ENCODE measurements at places on chromosomes 3 and 15.

DNA sequence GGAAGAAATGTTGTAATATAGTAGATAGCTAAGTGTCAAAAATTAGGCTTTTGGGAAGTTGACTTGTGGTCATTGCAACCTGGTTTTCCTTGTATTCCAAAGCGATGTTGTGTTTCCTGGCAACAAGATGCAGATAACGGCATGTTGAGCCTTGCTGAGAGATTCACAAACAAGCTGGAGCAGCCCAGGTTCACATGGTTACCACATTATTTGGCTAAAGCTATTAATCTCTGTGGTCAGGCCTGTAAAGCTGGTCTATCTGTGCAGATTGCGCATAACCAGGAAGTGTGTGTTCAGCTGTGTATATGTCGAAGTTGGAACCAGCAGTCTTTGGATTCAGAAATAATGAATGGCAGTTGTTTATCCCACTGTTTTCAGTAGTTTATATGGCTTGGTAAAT, 6.6 kb downstream of the TIPARP start:
- DNase-seq, result no peak

- DNase-seq, result no peak
Measured at GRCh38 chr3:185152410-185153170, at the start of gene C3orf70. TSS of gene C3orf70 (minus strand) at chr3:185153060. CDS start at chr3:185152823, 237 bp downstream.

- no peak for DNase-seq
Measured at GRCh38 chr3:156702367-156702766, 28.0 kb downstream of the TIPARP start.

GRCh38 chr15:57237301-57237642, 139.0 kb upstream of the CGNL1 start:
- DNase-seq, result no peak

DNA sequence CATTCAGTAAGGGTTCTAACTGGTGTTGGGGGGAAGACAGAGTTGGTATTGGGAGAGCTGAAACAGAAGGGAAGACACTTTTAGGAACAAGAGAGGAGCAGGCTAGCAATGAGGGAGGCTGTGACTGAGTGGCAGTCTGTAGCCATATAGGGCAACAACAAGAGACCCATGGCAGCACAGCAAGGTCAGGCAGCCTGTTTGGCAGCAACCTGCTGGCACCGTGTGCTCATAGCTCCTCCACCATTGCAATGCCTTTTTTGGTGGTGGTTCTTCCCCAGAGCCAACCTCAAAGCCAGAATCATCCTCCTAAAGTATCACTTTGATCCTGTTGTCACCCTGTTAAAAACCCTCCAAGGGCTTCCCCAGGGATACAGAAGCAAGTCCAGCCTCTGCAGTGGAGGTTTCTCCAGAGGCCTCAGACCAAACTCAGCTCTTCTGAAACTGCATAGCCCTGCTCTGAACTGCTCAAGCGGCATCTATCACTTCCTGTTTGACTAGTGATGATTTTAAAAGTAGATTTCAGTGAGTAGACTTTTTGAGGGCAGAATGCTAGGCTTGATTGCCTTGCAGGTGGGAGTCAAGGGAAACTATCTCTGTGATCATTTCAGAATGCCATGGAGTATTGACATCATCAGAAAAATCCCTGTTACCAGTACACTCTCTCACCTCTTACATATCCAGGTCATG, 176.9 kb downstream of the STAC start:
- DNase-seq, result no peak
